Stimulated activated CD4-positive, alpha-beta T cell treated with anti-CD3 and anti-CD28 coated beads, Interleukin-12 subunit alpha, Interleukin-12 subunit beta, amount 100 ng/mL, for 48 hours (primary cell): ENCODE measurements at places on chromosomes 16 and 17.

GRCh38 chr16:81869326-81869725 lies 90.2 kb downstream of the PLCG2 start:
- DNase-seq = no peak

DNA sequence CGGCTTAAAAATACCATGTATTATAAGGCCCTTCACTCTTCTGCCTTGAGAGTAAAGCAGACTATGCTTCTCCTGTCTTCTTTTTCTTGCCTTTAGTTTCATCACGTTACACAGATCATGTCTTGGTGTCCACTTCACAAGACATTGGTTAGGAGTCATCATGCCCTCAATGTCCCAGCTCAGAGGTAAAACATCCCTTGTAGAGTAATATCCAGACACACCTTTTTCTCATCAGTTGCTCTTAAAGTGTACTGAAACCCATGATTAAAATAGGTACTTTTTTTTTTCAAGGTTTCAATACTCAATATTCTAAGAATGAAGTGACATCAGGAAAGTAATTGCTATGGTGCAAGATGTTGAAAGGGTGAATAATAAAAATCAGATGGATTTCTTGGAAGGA lies 267.8 kb downstream of the PMP22 start:
- DNase-seq = no peak

DNA sequence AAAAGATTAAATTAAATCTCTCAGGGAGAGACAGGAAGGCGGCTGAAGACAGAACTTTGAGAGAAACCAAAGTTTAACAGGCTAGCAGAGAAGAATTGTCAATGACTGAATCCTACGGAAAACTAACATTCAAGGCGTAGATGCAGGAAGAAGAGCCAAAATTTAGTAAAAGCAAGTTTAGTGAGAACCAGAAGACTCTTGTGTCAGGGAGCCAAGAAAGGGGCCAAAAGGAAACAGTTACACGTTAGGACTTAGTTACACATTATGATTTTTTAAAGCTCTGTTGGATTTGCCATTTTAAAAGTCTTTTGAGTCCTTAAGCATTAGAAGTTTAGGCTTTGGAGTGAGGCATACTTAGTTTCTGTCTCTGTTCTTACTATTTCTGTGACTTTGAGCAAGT lies 164.6 kb downstream of the CHD9 start:
- no peak for DNase-seq

GRCh38 chr17:5480962-5481361 lies 5.0 kb downstream of the DERL2 start:
- no peak for DNase-seq

DNA sequence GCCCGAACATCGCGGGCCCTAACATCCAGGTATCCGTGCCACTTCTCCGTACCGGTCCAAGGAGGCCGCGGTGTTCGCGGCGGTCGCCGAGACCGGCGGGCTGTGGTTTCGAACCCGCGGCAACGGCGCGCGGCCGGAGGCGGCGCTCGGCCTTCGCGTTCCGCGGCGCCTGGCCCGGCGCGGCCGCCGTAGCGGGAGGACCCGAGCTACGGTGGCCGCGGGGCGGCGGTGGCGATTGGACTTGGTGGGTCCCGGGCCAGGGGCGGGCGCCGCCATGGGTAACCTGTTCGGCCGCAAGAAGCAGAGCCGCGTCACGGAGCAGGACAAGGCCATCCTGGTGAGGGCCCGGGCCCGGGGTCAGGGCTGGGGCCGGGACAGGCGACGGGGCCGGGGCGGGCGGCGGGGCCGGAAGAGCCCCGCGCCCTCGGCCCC lies at the start of gene CHMP6:
Gene CHMP6 (plus strand): TSS at position 197 of the 432 bp plus-strand sequence. CDS start 78 bp downstream, at position 275.
- peak; percentile 50 for DNase-seq
